ENCODE measurements at places on chromosomes 1 and 21. TPM values are rescaled to one million over a fixed set of nuclear protein-coding genes. Genes with fewer than 3 reads are reported as not detected.

FCGR2B gene
- not detected for total RNA-seq

STK40 gene
- total RNA-seq: 56.1 TPM

SPATA17 gene
- total RNA-seq: not detected

FCRL3 gene
- 0.96 TPM for total RNA-seq

RGS13 gene
- total RNA-seq: not detected

LCE1B gene
- not detected for total RNA-seq

TNFRSF1B gene
- 95.4 TPM for total RNA-seq

COL9A2 gene
- 36.3 TPM for total RNA-seq

PTPN22 gene
- total RNA-seq: 59.8 TPM

PEAR1 gene
- total RNA-seq: not detected

EFNA1 gene
- 1.4 TPM for total RNA-seq

HEATR1 gene
- total RNA-seq: 57.1 TPM

CD53 gene
- 170 TPM for total RNA-seq

ASCL5 gene
- total RNA-seq: 0.16 TPM

CLCA1 gene
- not detected for total RNA-seq

FNDC5 gene
- not detected for total RNA-seq

RAB7B gene
- total RNA-seq: not detected

OR2L3 gene
- total RNA-seq: 0.07 TPM

PDE9A gene
- total RNA-seq: 11.8 TPM

WDR64 gene
- total RNA-seq: not detected

OR6N1 gene
- total RNA-seq: not detected

PTCH2 gene
- total RNA-seq: 3.2 TPM

MORN1 gene
- total RNA-seq: 6.9 TPM

DYNLT5 gene
- not detected for total RNA-seq

SPRR2G gene
- total RNA-seq: not detected
